ENCODE measurements at places on chromosomes 11 and 22. TPM values are rescaled to one million over a fixed set of nuclear protein-coding genes. Genes with fewer than 3 reads are reported as not detected.

The SYT7 gene
- 1.8 TPM for total RNA-seq

The C11orf86 gene
- not detected for total RNA-seq

The ELFN2 gene
- 7.0 TPM for total RNA-seq

The OR52N2 gene
- not detected for total RNA-seq

The UBASH3B gene
- total RNA-seq = 99.8 TPM

The CAT gene
- 29.8 TPM for total RNA-seq

The RBM7 gene
- total RNA-seq = 22.3 TPM

The ELMOD1 gene
- 2.3 TPM for total RNA-seq

The TPBGL gene
- total RNA-seq = 0.33 TPM

The CCDC179 gene
- total RNA-seq = not detected

The IL17RA gene
- 4.5 TPM for total RNA-seq

The MS4A3 gene
- not detected for total RNA-seq

The POTEH gene
- total RNA-seq = 0.27 TPM

The EFCAB6 gene
- total RNA-seq = not detected

The KDELR3 gene
- 11.8 TPM for total RNA-seq

The OSBP gene
- 13.4 TPM for total RNA-seq

Measured in HT1080 (cell line).